Lung microvascular endothelial cell (primary cell): ENCODE measurements at places on chromosomes 5 and 9. TPM values are rescaled to one million over a fixed set of nuclear protein-coding genes. Genes with fewer than 3 reads are reported as not detected.
A peak's percentile ranks its signal among the peaks of the same experiment; 100 is the strongest.

The RNF208 gene
- 0.22 TPM in 1 of 2 replicates, not detected in the other for total RNA-seq

- no peak for DNase-seq
Observed at GRCh38 chr9:101514071-101514470, 19.6 kb upstream of the RNF20 start.

DNA sequence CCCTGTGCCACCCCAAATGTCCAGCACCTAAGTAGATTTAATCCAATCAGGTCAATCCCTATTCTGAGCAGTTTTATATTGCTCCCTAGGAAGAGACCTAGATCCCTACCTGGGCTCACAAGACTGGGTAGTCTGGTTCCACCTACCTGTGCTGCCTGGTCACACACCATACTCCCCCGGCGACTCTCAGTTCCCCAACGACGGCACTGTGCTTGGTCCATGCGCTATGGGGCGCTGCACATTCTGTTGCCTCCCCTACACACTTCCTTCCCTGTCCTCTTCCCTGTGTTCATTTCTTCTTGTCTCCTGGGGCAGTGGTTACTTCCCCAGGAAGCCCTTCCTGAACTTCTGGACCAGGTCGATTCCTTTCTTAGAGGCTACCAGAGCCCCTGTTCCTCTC is 109.9 kb upstream of the IL12B start:
- DNase-seq, result no peak

DNA sequence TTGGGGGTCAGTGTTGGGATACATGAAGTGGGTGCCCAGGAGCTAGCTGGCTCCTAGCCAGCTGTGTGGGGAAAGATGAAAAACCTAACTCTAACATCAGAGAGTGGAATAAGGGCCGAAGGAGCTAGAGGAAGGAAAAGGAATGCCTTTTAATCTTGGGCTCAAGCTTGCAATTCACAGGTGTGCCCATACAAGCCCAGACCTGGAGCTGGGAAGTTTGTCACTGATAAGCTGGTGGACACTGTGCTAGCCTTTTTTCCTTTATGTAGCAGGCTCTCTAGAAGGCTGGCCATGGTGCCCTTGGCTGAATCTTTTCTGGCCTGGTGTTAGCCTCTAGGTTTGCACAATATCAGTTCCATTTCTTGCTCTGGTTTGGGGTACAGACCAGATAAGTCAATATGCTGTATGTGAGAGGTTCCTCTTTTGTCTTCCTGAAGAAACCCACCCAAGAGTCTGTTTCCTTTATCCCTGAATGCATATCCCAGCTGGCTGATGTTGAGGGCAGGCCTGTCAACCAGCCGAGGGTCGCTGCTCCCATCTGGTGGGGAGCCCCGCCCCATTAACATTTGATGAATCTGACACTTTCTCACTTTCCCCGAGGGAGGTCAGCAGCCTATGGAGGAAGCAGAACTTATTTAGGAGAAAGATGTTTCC is 92.4 kb upstream of the CXCL14 start:
- DNase-seq, result no peak

DNA sequence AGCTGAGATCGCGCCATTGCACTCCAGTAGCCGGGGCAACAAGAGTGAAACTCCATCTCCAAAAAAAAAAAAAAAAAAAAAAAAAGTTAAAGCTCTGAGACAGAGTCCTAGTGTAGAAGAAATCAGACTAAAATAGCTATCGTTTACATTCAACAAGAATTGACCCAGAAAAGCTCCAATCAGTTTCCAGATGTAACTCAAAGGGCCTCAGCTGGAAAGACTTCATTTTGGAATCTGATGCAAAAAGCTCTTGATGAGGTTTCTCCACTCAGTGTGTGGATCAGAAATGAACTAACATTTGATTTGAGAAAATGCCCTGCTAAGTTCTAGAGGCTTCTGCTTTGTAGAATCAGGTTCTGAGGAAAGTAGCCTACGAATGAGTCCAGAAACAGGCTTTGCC is 7.2 kb upstream of the C1QTNF2 start:
- DNase-seq, result no peak

- peak; percentile 16 for DNase-seq
Observed at GRCh38 chr5:108481355-108481931, 99.5 kb upstream of the FBXL17 start.

- no peak for DNase-seq
Observed at GRCh38 chr5:17222664-17223063, 5.2 kb downstream of the BASP1 start.

- DNase-seq, result no peak
Observed at GRCh38 chr5:157555037-157555640, 20.4 kb downstream of the ADAM19 start.
